Stimulated activated naive CD4-positive, alpha-beta T cell (primary cell): ENCODE measurements at places on chromosomes 7 and 10.
A peak's percentile ranks its signal among the peaks of the same experiment; 100 is the strongest.

DNA sequence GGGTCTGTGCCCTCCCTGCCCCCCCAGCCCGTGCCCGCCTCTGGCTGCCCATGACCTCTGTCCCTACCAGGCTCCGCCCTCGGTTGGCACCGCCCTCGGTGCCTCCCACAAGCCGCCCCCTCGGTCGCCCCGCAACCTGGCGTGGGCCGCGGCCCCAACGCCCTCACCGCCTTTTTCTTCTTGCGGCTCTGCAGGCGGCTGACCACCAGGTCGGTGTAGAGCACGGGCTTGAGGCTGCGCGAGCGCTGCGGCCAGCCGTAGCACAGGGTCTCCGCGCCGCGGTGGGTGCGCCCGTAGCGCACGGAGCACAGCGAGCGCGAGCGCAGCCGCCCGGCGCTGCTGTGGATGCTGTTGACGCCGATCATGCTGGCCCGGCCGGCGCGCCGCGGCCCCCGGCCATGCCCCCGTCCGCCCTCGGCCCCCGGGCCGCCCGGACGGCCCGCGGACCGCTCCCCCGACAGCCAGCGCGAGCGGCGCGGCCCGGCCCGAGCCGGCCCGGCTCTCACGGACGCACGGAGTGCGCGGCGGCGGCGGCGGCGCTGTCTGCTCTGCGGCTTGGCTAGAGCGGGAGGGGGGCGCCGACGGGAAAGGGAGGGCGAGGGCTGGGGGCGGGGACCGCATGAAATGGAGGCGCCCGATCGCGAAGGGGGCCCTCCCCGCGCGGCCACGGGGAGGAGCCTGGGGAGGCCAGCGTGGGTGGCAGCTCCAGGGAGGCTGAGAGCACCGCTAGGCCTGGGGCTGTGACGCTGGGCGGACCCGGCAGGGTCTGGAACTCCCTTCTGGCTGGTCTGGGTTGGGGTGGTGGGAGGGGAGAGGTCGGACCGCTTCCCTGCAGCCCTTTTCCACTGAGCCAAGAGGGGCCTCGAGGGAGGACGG lies 9.6 kb downstream of the PSD start:
- peak; percentile 75 for DNase-seq

GRCh38 chr10:10044922-10045764 lies 972.5 kb upstream of the CELF2 start:
- DNase-seq = no peak

GRCh38 chr10:116164291-116164690 lies 108.7 kb downstream of the GFRA1 start:
- no peak for DNase-seq

DNA sequence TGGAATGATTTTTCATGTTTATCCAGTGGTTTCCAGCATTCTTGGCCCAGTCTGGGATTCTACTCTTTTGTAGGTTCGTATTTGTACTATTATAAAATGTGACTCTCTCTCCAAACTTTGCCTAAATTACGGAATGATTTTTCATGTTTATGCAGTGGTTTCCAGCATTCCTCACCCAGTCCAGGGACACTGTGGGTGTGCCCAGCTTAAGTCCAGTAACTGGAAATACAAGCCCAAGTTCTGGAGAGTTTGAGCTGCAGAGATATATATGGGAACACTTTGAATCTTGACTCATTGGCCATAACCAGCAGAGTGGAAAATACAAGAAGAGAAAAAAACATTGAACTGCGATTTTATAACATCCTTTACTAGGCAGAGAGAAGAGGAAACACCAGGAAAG lies 5.9 kb upstream of the MAGI2 start:
- no peak for DNase-seq

DNA sequence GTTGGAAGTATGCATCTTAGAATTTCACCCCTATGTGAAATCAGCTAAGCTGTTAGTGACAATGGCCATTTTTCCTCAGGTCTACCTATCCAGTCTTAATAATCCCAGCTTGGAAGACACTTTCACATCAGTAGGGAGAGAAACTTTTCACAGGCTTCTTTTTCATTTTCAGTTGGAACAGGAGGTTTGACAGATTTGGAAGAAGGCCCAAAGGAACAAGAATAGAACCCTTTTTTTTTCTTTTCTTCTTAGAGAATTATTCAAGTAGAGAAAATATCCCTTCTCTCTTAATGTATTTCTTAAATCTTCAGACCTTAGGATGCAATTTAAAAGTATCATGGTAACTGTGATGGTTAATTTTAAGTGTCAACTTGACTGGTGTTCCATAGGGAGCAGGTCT lies 410.5 kb upstream of the C7orf33 start:
- no peak for DNase-seq

- DNase-seq = no peak
These were observed 71.5 kb upstream of the NANOS1 start for GRCh38 chr10:118957966-118958365.

GRCh38 chr10:29270883-29271282 lies 18.0 kb upstream of the LYZL1 start:
- no peak for DNase-seq

DNA sequence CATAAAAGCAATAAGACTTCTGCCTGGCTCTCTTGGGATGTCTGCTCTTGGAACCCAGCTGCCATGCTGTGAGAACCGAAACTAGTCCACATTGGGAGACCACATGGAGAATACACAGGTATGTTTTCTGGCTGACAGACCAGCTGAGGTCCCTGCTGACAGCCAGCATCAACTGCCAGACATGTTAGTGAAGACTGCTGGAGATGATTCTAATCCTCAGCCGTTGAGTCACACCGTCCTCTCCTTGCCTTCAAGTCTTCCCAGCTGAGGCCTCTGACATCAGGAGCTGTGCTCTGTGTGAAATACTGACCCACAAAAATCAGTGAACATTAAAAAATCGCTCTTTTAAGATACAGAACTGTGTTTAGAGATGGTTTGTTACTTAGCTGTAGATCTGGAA lies 36.9 kb upstream of the AGR2 start:
- DNase-seq = no peak

DNA sequence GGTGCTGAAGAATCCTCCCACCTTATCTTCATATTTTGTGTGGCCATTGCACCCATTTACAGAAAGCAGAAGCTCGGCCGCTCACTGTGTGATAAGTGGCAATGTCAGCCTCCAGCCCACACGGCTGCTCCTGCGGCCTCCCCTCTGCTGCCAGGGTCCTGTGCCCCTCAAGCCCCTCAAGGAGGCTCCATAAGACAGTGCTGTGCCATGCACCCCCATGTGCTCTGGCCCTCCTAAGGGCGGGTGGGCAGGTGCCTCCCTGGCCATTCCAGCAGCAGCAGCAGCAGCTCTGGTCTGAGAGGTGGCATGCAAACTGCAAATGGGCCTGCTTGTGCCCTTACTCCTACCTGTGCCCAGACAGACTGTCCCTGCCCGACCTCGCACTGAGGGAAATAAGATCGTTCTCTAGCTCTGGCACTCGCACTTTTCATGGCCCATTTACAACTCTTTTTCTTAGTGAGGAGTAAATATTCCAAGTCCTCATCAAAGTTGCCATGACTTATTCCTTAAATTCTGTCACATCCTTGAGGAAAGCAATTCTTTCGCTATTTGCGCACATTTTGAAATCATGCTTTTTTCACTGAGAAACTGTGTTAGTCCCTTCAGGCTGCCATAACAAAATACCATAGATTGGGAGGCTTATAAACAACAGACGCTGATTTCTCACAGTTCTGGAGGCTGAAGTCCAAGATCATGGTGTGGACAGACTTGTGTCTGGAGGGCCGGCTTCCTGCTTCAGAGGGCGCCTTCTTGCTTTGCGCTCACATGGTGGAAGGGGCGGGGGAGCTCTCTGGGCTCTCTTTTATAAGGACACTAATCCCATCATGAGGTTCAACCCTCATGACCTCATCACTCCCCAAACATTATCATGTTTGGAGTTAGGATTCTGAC lies 187.8 kb downstream of the COBL start:
- DNase-seq = no peak

- no peak for DNase-seq
These were observed 5.8 kb downstream of the RASGEF1A start for GRCh38 chr10:43260911-43261577.

DNA sequence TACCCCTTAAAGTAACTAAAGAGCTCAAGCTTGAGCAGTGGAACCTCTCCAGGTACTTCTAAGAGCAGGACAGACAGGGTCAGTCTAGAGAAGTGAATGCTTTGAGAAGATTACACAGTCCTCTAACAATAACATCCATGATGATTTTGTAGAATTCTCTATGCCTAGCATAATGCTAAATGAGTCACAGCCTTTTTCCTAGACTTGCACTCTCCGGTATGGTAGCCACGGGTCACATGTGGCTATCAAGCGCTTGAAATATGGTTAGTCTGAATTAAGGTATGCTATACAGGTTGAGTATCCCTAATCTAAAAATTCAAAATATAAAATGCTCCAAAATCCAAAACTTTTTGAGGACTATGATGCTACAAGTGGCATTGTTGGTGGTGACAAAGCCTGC lies 166.6 kb upstream of the MKLN1 start:
- no peak for DNase-seq

- no peak for DNase-seq
These were observed 156.5 kb downstream of the ITGA8 start for GRCh38 chr10:15563246-15563645.

GRCh38 chr10:47287365-47287802 lies 12.6 kb upstream of the GDF10 start:
- no peak for DNase-seq

GRCh38 chr7:116447966-116448839 lies 51.3 kb upstream of the CAV2 start:
- DNase-seq = no peak

DNA sequence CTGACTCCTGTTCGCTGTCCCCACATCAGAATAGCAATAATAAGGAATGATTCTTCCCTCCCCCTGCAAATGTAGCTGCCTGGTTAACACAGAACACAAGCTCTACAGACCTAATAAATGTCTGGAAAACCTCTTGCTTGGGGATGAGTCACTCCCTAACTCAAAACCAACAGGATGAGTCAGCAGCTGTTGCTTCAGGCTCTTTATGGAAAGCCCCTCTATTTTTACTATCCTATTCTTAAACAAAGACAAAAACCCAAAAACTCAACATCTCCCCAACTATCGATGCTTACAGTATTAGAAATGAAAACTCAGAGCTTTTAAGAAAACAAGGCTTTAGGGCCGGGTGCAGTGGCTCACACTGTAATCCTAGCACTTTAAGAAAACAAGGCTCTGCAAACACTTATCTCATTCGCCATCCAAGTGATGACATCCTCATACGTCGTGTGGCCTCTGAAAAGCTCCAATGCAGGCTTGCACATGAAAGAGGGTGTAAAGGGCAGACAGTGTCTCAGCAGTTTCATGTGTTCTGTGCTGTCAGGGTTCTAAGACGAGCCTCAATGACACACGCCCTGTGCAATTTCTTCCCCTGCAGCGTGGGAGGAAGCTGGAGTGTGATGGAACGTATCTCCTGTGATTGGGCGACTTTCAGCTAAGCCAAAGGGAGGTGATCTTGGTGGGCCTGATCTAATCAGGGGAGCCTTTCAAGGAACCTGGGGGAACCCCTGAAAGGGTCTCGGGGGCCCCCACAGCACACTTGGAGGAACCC lies 70.1 kb downstream of the AMZ1 start:
- DNase-seq = no peak

GRCh38 chr10:123485341-123485960 lies 180.7 kb upstream of the GPR26 start:
- no peak for DNase-seq

- DNase-seq = no peak
These were observed 35.0 kb downstream of the CNNM1 start for GRCh38 chr10:99364125-99364524.

GRCh38 chr7:51276967-51277366 lies 39.6 kb downstream of the COBL start:
- no peak for DNase-seq

DNA sequence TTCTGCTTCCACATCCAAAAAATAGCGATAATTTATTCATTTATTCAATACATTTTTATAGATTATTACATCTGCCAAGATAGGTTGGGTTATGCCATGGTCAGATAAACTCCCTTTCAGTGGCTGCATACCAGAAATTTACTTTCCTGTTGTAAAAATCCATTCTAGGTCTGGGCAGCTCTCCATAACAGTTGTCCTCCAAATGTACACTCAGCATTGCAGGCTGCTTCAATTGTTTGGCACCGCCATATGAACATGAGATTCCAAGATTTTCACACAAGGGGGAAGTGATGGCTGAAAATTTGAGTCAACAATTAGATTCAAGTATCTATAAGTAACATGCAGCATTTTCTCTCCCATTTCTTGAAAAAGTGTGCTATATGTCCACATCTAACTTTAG lies 568.7 kb downstream of the ETV1 start:
- DNase-seq = no peak

DNA sequence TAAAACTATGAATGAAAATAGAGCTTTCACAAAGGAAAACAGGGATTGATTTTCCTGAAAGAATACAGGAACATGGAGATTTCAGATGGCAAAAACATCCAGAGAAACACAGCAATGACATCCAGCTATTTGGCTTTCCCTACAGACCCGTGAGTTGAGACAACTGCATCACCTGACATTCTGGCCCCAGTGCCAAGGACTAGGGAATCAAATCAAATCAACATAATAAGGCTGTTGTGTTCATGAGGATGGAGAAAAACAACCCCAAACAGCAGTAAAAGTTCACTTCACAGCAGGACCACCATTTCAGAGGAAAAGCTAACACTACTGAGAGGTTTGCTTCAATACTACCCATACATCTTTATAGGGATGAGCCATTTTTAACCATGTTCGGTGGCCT lies 25.5 kb downstream of the ETV1 start:
- no peak for DNase-seq

- no peak for DNase-seq
These were observed 140.3 kb upstream of the TARP start for GRCh38 chr7:38413784-38414183.

- DNase-seq = no peak
These were observed 234.5 kb downstream of the SORCS3 start for GRCh38 chr10:104875561-104875960.

DNA sequence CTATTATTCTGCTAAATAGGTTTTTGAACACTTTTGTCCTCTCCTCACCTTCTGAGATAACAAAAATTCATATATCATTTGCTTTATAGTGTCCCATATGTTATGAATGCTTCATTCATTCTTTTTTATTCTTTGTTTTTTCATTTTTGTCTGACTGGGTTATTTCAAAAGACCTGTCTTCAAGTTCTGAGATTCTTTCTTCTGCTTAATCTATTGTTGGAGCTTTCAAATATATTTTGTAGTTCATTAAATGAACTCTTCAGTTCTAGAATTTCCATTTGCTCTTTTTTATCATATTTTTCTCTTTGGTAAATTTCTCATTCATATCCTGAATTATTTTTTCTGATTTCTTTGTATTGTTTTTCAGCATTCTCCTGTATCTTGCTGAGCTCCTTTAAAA lies 53.1 kb upstream of the SCIN start:
- DNase-seq = no peak

GRCh38 chr7:1309996-1310395 lies 77.3 kb downstream of the UNCX start:
- DNase-seq = no peak

GRCh38 chr10:63267414-63268148 lies 134.5 kb downstream of the NRBF2 start:
- DNase-seq = no peak

- DNase-seq = no peak
These were observed 565.5 kb downstream of the PARD3 start for GRCh38 chr10:34249634-34250033.
